ENCODE measurements at places on chromosomes 12 and 14.

- DNase-seq: no peak
Observed at GRCh38 chr12:57148469-57149244, 1.2 kb upstream of the LRP1-AS start.

DNA sequence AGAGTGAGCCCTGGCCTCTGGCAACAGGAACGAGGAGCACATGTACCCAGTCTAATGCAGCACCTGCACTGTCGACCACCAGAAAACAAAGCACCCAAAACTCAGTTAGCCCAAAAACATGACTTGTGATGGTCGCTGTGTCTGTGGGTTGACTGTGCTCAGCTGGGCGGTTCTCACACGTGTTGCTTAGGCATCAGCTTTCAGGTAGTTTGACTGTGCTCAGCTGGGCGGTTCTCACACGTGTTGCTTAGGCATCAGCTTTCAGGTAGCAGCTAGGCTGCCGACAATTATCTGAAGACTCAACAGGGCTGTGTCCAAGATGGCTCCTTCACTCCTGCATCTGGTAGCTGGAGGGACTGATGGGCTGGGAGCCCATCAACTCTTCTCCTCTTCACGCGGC, 1.2 kb upstream of the LRCOL1 start:
- DNase-seq: no peak

DNA sequence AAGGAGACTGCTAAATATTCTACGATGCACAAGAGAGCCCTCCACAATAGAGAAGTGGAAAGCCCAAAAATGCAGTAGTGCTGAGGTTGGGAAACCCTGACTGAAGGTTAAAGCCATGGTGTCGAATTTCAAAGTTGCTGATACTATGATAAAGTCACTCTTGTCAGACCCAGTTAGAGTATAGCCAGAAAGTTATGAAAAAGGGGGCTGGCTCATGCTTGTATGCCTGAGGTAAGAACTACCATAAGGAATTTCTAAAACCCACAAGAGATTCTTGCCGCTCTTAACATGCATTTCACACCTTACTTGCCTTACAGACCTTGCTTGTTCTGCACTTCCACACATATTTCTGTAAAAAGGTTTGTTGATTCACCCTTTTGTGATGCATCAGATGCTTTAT, 184.6 kb downstream of the SLC6A15 start:
- DNase-seq: no peak

- no peak for DNase-seq
Observed at GRCh38 chr12:29656762-29657538, 126.8 kb downstream of the TMTC1 start.

GRCh38 chr14:21106176-21106497, 5.3 kb downstream of the TMEM253 start:
- no peak for DNase-seq

GRCh38 chr14:95056476-95056875, 100.9 kb downstream of the DICER1 start:
- peak; percentile 30 for DNase-seq

- DNase-seq: peak; percentile 78
Observed at GRCh38 chr12:40107803-40108620, 2.1 kb upstream of the SLC2A13 start.

DNA sequence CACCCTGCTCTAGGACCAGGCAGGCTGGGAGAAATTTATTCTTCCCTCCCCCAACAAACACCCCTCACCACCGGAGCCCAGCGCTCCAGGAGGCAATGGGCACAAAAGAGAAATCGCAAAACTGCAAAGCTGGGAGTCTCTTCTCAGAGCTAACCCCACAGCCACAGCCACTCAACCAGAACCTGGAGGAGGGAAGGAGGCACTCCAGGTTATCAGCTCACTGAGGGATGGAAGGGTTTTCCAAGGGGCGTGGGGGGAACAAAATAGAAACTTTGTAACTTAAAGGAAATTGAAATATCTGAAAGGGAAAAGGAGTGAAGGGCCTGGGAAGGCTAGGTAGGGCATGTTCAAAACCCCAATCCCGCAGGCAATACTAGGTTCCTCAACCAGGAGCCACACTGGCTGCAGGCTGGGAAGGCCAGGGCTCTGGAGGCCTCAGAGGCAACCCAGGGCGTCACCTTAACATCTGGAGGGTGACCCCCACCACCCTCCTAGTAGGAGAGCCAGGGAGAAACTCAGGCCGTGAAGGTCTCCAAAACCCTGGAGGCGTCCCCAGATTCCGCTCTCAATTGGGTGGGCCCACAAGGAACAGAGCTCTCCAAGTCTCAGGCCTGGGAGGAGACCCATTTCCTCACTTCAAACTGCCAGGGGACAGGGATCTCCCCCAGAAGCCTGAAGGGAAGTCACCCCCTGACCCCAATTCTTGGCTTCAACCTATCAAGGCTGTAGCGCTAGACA, 3.2 kb downstream of the KDM2B start:
- no peak for DNase-seq

DNA sequence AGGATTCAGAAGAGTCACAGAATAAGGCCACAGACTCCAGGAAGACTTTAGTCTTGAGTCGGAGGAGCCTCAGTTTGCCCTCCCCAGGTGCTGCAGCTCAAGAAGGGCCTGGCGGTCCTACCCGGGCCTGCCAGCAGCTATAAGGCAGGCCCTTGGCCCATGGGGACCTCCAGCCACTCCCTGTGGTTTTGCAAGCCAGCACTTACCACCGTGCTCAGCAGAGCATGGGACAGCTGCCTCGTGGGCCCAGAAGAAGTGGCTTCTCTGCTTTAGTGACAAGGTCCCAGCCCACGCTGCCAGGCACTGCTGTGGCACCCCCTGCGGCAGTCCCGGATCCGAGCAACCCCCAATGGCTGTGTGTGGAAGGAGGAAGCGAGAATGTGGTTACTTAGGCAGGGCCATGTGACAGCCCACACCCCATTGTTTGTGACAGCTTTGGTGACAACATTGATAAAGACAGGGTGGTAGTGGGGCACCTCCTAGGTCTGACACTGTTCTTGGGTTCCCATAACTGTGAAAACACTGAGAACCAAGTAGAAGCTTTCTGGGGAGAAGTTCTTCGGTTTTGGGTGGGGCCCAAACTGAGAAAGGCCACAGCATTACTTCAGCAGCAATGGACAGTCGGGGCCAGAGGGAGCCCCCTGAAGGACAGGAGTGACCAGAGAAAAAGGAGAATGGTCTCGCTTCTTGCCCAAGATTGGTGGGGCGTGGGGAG, at the start of gene SELPLG:
Gene SELPLG (minus strand): TSS at position 361 of the 715 bp plus-strand sequence. CDS start 9,587 bp downstream, outside the sequence.
- peak; percentile 92 for DNase-seq

GRCh38 chr12:111430433-111431353, 25.0 kb downstream of the SH2B3 start:
- DNase-seq: peak; percentile 92

DNA sequence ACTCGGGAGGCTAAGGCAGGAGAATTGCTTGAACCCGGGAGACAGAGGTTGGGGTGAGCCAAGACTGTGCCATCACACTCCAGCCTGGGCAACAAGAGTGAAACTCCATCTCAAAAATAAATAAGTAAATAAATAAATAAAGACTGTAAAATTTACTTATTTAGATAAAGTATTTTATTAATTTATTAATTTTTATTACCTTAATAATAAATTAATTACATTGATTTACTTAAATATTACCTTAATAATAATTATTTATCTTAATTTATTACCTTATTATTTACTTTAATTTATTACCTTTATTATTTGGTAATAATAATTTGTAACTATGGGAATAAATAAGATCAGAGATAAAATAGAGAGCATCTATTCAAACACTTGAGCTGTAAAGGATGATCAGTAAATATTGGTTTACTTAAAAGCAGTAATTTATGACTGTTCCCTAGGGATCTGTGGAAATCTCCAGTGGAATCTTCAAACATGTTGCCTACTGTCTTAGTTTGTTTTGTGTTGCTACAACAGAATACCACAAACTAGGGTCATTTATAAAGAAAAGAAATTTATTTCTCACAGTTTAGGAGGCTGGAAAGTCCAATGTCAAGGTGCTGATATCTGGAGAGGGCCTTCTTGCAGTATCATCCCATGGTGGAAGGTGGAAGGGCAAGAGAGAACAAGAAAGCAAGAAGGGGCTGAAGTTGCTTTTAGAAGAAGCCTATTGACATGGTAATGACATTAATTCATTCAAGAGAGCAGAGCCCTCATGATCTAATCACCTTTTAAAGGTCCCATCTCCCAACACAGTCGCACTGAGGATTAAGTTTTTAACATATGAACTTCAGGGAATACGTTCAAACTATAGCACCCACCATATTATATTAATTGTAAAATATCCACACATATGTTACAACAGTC, 37.1 kb downstream of the SOCS2 start:
- DNase-seq: no peak

DNA sequence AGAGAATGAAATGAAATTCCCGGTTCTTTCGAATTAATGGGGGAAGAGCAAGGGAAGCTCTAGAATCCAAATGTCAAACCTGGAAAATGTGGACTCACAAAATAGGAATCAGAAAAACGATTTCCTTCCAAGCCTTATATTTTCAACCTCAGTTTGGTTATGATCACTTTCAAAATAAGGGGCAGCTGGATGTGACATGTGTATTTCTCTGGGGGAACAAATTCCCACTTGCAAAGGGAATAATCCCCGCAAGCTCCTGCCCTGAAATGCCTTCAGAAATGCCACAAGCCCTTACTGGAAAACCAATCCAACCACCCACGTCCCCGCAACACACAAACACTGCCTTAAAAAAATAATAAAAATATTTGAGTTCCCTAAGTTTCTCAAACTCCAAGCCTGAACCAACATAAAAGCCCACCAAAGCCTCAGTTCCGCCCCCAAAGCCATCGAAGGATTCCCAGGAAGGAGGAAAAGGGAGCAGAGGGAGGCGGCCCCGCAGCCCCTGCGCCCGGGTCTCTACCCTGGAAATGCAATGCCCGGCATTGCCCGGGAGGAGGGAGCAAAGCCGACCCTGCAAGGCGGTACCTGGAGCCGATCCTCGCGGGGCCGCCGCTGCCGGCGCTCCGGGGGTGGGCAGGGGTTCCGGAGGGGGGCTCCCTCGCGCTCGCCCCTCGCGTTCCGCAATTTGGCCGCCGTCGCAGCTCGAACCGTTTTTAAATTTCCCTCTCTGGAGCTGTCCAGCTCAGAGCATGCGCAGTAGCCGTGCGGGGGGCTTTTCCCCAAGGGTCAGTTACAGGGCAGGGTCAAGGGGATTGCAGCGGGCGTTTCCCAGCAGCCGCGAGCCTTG, at the start of gene FOXN4:
Gene FOXN4 (minus strand): TSS at position 751 of the 847 bp plus-strand sequence. CDS start 963 bp downstream, outside the sequence.
- peak; percentile 61 for DNase-seq

- DNase-seq: no peak
Observed at GRCh38 chr14:102415671-102416070, 52.9 kb downstream of the TECPR2 start.

- no peak for DNase-seq
Observed at GRCh38 chr14:31941487-31941886, 135.6 kb upstream of the ARHGAP5 start.

DNA sequence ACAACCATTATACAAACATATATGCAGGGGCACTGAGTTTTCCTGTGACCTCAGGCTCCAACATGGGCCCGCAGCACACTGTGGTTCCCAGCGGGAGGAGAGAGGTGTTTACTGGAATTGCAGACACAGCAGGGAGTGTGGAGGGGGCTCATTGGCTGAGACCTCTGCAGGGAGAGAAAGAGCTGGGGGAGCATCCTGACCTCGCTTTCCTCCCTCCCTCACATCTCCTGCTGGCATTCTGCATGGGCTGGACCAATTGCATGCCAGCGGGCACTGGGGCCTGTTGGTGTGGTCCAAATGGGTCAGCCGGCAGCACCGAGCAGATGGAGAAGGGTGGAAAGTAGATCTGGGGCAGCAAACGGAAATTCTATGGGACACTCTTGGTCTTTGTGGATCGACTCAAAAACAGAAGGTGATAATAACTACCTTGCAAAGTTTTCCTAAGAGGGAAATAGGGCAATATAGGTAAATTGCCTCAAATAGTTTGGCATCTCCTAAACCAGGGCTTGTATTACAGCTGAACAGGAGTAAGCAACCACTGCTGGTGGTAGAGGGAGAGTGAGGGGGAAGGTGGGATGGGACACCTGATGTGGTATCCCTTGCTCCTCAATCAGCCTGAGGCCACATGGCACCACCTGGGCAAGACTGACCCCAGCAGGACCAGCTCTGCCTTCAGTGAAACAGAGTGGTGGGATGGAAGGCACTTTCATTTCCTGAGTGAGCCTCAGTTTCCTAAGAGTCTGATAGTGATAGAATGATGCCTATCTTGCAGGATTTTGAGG, 86.9 kb downstream of the NTF3 start:
- DNase-seq: no peak

DNA sequence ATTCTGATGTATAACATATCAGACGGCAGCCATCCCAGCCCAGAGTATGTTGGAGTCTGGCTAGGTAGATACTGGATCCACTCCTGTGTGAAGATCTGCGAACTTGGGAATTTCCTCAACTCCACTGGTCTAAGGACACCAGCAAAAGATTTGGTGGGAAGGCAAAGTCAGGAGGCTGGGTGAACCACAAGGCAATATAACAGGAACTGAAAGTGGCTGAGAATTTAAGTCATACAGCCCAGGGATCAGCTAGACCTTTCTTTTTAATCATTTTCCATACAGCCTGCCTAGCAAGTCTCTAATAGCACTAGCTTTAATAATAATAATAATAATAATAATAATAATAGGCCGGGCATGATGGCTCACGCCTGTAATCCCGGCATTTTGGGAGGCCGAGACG, 34.8 kb downstream of the BRAP start:
- DNase-seq: no peak

GRCh38 chr14:103057372-103058163, at the start of gene CDC42BPB:
Gene CDC42BPB, minus strand, starts transcription at chr14:103057549. Its CDS starts 376 bp downstream, at chr14:103057173.
- DNase-seq: peak; percentile 87

- DNase-seq: peak; percentile 69
Observed at GRCh38 chr12:6647083-6647604, at the start of gene ACRBP. Gene ACRBP, minus strand, starts transcription at chr12:6647432. Its CDS starts 66 bp downstream, at chr12:6647366.

GRCh38 chr14:25464078-25464477, 414.1 kb upstream of the STXBP6 start:
- DNase-seq: no peak

GRCh38 chr12:51863363-51863932, 14.9 kb upstream of the FIGNL2 start:
- no peak for DNase-seq

DNA sequence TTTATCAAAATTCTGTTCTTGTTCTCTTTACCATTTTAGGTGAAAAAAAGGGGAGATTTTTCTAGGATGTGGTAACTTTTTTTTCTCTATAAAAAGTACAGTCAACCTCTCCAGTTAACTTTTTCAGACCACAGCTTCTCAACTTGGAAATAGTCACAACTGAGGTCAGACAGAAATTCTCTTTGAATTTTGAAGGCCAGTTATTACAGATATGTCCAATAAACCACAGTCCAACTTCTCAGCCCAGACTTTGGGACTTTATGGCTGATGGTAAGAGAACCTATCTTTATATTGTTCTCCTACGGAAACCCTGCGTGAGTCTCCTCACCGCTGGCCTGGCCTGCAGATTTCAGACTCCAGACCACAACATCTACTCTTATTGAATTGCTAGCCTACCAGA, 176.7 kb downstream of the DACT1 start:
- DNase-seq: no peak

DNA sequence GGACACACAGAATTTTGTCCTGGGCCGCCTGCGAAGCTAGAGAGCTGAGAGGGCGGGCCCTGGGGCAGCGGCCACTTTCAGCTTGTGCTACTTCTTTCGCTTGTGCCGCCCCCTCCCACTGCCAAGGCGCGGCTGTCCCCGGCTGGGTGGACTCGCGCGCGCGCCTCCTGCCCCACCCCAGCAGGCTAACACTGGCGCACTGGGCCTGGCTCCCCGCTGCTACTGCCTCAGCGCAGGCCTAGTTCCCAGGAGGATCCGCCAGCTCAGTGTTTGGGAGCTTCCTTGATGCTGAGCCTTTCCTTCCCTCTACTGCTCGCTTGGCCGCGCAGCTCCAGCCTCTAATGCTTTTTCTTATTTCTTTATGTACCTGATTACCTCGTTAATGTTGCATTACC, 27.4 kb upstream of the METAP2 start:
- no peak for DNase-seq

- no peak for DNase-seq
Observed at GRCh38 chr14:23421594-23421993, 13.5 kb upstream of the MYH6 start.

Data from activated effector memory CD4-positive, alpha-beta T cell treated with anti-CD3 and anti-CD28 coated beads, Interleukin-2, amount 50 U/mL, for 16 hours (primary cell).